ENCODE measurements at places on chromosomes 5 and 9.

- ATAC-seq: no peak
Measured at GRCh38 chr9:120136696-120137095, 443.3 kb downstream of the CDK5RAP2 start.

GRCh38 chr9:137664676-137665075 lies 45.9 kb downstream of the EHMT1 start:
- ATAC-seq: no peak

DNA sequence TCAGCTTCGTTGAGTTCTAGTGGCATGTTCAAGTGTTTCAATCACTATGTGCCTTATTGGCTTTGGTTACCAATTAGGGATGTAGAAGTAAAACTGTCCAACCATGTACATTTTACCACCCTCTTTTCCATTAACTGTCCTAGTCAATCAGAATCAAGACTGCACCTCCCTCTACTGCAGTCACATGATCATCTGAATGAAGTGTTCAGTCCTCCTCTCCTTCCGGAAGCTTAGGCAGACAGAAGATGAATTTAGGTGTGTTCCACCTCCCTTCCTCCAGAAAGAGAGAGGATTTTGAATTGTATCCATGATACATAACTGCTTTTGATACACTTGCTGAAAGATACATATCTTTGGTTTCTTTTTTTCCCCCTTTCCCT lies 133.7 kb downstream of the ERCC6L2 start:
- ATAC-seq: no peak

DNA sequence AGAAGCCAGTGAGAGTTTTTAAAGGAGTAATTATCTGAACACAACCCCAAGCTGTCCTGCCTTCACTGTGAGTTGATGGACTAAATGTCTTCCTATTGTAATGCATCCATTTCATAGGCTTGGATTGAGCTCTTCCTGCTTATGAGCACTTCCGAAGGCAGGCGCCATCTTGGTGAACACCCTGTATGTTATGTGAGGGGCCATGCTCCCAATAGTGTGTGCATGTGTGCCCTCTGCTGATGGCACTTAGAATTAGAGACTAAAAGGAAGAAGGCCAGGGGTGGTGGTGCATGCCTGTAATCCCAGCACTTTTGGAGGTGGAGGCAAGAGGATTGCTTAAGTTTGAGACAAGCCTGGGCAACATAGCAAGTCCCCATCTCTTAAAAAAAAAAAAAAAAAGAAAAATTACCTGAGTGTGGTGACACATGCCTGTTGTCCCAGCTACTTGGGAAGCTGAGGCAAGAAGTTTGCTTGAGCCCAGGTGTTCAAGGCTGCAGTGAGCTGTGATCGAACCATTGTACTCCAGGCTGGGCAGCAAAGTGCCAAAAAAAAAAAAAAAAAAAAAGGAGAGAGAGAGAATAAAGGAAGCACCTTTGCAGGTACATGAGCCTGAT lies 65.0 kb downstream of the C9orf152 start:
- no peak for ATAC-seq

DNA sequence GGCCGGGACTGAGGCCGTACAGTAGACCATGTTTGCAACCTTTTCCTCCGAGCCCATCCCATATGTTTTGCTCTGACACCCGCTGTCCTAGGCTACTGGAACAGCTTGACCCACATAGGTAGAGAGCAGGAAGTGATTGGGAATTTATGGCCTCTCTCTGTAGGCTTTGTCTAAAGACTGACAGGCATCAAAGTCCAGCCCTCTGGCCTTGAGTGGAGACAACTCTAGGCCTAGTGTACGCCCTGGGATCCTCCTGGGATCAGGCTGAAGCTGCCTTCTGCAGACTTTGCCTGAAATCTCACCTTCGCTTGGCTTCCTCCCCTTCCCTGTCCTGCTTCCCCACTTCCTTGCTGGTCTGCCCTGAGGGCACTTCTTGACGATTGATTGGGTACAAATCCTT lies 13.6 kb upstream of the AKNA start:
- ATAC-seq: no peak

GRCh38 chr9:107768224-107768623 lies 278.7 kb upstream of the KLF4 start:
- ATAC-seq: peak; percentile 79

DNA sequence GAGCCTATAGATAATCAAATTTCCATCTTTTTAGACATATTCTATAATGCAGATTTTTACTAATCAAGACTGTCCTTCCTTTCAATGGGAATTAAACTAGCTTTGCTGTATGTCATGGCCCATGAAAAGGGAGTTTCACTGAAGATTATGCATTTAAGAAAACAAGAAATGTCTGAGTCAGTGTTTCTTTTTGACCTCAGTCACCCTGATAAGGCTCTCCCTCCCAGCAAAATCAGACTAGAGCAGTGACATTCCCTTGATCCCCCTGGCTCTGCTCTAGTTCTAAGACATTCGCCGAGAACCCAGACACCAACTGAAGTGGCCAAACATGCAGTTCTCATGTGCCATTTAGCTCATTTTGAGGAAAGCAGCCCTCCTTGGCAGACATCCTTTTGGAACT lies 442.0 kb downstream of the ACTL7B start:
- ATAC-seq: no peak

GRCh38 chr5:176388003-176388443 lies 375 bp downstream of the NOP16 start:
- no peak for ATAC-seq

GRCh38 chr5:159671886-159672285 lies 244.4 kb upstream of the ADRA1B start:
- no peak for ATAC-seq

DNA sequence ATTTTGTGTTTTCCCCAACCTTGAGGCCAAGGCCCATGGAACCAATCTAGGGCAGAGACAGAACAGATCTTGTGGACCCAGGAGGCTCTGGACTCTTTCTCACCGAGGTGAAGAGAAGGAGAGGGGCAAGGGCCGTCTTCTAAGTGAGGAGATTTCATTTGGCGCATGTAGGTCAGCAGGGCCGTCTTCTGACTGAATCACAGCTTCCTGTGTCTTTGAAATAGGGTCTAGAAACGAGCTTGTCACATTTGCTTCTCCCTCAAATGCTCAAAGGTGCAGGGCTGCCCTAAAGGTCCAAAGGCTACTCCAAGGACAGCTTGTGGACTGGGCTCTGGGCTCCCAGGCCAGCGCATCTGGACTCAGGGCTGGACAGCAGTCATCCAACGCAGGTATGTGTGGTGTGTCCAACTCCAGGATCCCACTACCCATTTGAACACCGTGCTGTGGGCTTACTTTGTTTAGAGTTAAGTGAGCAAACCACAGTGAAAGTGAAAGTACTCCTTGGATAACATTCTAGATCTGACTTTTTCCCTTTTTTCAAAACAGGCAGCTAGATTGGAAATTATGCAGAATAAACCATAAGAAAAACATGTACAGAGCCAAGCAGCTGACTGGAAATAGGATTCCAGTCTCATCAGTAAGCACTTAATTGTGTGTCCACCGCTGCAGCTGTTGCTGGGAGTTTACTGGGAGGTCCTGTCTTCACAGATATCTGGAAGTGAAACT lies 357.0 kb downstream of the GADD45G start:
- ATAC-seq: no peak

GRCh38 chr5:154767576-154767975 lies 12.4 kb downstream of the LARP1 start:
- ATAC-seq: no peak

DNA sequence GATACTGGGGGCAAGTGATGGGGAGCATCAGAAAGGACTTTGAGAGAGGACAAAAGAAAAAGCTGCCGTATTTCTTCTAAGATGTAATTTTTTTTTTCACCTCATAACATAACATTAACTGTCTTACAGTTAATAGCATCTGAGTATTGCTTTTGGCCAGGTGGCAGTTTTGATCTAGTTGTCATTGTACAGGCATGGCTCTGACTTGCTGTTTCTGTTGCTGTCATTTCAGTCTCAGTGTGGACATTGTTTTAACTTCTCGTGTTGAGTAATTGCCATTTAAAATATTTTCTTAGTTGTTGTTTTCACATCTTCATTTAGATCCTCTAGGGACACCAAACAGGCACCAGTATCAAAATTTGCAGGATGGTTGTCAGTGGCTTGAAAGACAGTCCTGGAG lies 12.4 kb downstream of the SMAD5 start:
- ATAC-seq: no peak

DNA sequence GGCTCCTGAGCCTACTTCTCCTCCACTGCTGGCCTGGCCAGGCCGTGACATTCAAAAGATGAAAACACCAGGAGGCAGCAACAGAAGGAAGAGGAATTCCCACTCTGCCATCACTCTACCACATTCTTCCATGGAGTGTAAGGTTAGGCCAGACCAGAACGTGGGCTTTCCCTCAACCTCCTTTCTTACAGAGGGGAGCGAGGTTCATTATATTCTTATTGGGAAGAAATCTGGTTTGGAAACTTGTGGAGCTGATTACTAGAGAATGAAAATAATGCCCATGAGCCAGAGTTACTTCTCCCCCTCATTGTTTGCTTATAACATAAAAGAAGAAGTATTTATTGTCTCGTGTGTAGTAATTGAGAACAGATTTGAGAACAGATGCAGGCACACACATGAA lies 136.3 kb upstream of the BASP1 start:
- no peak for ATAC-seq

GRCh38 chr5:74736759-74737158 lies 30.2 kb downstream of the GFM2 start:
- ATAC-seq: no peak

DNA sequence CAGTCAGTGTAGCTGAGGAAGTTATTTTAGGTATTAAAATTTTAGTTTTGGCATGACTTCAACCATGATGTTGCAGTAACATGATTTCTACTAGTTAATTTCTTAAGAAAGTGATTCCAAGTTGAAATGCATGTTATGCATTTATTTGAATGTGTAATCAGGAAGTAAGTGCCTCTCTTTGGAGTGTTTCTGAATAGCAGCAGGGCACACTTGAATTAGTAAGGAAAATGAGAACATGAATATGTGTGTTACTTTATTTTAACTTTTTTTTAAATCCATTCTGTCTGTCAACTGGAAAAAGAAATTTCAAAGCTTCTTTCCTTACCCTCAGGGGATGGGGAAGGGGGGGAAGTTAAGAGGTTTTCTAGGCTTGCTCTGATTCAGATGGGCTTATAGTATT lies 40.4 kb downstream of the CTNNA1 start:
- no peak for ATAC-seq

GRCh38 chr9:114107286-114108001 lies 8.4 kb upstream of the KIF12 start:
- no peak for ATAC-seq

GRCh38 chr5:93589152-93589828 lies 6.3 kb downstream of the NR2F1 start:
- ATAC-seq: no peak

DNA sequence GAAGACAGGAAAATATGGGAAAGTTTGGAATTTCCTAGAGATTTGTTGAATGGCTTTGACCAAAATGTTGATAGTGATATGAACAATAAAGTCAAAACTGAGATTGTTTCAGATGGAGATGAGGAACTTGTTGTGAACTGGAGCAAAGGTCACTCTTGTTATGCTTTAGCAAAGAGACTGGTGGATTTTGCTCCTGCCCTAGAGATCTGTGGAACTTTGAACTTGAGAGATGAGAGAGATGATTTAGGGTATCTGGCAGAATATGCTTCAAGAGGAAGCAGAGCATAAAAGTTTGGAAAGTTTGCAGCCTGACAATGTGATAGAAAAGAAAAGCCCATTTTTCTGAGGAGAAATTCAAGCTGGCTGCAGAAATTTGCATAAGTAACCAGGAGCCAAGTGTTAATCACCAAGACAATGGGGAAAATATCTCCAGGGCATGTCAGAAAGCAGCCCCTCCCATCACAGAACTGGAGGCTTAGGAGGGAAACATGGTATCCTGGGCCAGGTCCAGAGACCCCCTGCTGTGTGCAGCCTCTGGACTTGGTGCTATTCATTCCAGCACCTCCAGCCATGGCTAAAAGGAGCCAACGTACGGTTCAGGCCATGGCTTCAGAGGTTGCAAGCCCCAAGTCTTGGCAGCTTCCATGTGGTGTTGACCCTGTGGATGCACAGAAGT lies 114.3 kb upstream of the STARD4 start:
- ATAC-seq: no peak

DNA sequence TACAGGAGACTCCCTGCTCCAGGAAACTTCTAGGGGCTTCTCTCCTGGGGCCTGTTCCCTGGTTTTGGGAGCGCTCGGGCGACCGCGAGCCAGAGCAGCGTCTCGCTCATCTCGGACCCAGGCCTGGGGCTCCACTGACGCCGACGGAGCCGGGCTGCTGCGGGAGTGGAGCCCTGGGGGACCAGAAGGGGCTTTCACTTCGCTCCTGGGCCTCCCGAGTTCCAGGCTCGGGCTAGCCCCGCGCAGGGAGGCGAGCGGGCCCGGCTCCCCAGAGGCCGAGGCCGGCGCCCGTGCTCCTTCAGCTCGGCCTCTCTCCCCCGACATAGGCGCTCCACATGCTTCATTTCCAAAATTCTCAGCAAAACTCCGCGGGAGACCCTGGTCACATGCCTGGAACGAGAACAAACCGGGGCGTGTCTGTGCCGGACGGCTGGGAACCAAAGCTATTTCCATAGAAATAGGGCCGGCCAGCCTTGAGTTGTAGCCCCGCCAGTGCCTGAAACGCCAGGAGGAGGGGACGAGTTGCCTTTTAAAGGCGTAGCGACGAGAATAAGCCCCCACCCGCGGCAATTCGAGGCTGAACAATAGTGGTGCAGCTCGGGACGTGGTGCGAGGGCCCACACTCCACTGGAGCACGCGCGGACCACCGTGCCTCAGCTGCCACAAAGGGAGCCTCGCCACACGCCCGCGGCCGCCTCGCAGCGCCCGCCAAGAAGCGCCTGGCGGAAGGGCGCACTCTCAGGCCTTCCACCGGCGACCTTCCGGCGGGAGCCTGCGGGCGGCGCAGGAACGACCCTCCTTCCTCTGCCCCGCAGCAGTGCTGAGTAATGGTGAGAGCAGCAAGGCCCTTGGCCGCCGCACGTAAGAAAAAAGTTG lies 1.1 kb upstream of the G3BP1 start:
- ATAC-seq: peak; percentile 25

GRCh38 chr9:110126986-110127864 lies 80.7 kb downstream of the C9orf152 start:
- ATAC-seq: peak; percentile 74

GRCh38 chr9:5453004-5453403 lies 2.7 kb downstream of the CD274 start:
- no peak for ATAC-seq

Data from gastroesophageal sphincter (tissue), 4 donors.